ENCODE measurements at places on chromosomes 16 and 17.

- no peak for DNase-seq
These were observed 121.5 kb downstream of the ZFHX3 start for GRCh38 chr16:72926177-72927070.

GRCh38 chr16:48608452-48608851 is 1.5 kb downstream of the N4BP1 start:
- no peak for DNase-seq

DNA sequence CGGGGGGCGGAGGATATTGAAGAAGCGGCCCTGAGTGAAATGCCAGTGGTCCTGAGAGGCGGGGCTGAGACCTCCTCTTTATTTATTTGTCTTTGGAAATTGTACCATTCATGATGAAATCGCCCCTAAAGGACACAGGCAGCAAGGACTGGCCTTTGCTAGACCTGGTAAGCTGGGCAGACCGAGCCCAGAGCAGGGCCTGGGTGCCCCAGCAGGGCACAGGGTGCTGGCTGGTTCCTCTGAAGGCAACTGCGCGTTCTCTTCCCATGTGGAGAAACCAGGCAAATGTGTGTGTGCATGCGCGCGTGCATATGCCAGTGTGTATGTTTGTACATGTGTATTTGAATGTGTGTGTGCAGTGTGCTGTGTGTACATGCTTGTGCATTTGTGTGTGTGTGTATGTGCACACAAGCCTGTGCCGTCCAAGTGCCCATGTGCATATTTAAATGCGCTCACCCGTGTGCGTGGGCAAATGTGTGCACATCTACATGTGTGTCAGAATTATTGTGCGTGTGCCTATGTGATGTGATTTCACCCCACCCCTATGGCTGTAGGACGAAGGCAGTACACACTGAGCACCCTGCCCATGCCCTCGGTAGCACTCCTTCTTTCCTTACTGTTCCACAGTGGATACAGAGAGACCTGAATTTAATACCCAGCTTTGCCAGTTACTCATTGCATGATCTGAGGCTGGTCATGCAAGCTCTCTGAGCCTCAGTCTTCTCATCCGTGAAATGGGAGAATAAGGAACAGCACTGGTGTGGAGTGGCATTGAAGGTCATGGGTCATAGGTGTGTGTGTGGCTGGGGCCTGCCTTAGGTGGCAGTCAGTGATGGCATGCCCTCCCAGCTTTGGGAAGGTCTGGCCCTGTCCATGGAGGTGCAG is 105.2 kb downstream of the CMIP start:
- no peak for DNase-seq

DNA sequence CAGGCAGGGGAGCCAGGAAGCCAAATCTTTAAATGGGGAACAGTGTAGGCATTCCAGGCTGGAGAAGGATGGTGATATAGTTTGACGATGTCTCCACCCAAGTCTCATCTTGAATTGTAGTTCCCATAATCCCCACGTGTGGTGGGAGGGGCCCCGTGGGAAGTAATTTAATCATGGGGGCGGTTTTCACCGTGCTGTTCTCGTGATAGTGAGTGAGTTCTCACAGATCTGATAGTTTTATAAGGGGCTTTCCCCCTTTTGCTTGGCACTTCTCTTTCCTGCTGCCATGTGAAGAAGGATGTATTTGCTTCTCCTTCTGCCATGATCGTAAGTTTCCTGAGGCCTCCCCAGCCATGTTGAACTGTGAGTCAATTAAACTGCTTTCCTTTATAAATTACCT is 28.8 kb downstream of the GINS3 start:
- no peak for DNase-seq

DNA sequence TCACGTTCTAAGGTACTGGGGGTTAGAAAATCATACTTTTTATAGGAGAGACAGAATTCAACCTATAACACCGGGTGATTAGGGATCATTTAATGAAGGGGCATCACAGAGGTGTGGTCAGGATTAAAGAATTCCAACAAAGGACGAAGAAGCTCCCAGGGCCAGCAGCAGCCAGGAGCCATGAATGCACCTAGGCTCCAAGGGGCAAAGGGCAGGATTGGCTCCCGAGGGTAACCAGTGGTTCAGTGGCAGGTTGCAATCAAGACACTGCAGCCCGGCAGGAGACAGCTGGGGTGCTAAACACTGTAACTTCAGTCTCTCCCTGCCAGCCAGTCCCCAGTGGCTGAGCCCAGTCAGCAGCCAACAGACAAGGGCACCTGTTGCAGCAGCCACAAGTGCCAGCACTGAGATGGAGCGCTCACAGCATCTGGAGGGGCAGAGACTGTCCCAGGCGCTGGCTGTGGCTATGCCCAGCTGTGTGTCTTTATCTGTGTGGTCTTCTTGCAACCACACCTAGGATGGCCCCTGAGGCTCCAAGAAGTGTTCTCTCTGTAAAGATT is 23.9 kb downstream of the DHRS7C start:
- DNase-seq, result no peak

- DNase-seq, result no peak
These were observed 289.6 kb upstream of the ASIC2 start for GRCh38 chr17:33582661-33583060.

GRCh38 chr17:38435795-38436194 is 7.5 kb downstream of the ARHGAP23 start:
- no peak for DNase-seq
